Choroid plexus epithelial cell (primary cell): ENCODE measurements at places on chromosomes 2 and 18.

DNA sequence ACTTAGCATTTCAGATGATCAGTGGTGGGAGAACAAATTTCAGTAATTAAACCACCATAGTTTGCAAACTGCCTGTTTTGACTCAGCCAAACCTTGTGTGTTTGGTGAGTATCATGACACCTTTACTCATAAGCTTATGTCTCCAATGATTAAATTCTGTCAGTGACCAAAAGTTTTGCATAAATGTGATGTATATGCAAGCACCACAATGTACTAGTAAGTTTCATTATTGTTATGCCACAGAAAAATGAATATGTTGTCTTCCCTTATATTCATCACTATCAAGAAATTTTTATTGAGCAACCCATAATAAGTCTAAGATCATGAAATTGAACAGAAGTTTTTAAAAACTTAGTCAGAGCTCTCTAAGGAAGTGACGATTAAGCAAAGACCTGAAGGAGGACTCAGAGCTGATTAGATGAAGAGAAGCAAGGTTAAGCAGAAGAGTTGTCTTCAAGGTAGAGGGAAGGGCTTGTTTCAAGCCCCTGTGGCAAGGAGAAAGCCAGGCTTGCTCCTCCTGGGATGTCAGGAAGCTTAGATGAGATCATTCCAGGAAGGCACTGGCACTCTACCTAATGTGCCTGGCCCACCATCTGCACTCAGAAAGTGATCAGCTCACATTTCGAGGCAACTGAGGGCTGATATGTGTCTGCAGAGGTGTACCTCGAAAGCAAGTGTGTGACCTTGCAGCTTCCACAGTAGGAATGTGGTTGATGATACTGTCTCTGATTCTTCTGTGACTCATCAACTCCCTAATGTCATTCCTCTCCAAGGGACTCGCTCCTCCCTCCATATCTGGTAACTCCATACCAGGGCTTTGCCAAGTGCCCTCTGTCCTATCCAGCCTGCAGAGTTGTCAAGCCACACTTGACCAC lies 54.7 kb downstream of the KCTD18 start:
- peak; percentile 45 for DNase-seq

DNA sequence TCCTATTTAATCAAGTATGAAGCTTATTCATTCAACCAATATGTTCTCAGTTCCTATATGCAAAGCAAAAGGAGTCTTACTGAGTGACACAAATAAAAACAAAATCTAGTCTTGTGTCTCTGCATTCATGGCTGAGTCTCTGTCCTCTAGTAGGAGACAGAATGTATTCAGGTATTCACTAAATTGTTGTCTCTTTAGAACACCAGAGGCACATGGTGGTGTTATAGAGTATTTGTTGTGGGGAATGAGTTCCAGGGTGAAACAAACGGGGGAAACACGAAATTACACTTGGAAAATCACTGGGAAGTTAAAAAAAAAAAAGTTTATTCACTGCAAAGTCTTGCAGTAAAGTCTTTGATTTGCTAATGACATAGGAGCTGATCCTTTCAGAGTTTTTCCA lies 131.7 kb upstream of the FSHR start:
- DNase-seq = no peak

DNA sequence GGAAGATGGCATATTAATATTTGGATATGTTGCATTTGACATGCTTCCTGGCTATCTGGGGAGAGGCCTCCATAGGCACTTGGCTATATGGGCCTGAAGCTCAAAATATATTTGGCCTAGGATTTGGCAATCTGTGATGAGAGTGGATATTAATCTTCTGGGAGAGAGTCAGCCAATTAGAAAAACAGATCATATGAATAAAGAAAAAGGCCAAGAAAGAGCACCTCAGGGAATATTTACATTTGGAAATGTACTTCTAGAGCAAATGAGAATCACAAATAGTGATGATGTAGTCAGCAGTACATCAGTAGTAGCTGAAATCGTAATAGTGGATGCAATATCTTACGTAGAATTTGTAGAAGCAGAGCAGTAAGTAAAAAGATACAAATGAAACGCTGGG lies 277.0 kb downstream of the CTNNA2 start:
- DNase-seq = no peak

DNA sequence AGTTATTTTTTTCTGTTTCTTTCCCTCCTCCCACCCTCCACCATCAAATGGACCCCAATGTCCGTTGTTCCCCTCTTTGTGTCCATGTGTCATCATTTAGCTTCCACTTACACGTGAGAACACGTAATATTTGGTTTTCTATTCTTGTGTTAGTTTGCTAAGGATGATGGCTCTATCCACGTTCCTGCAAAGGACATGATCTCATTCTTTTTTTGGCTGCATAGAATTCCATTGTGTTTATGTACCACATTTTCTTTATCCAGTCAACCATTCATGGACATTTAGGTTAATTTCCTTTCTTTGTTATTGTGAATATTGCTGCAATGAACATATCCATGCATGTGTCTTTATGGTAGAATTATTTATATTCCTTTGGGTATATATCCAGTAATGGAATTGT lies 91.3 kb upstream of the TNP1 start:
- DNase-seq = no peak

- DNase-seq = peak; percentile 78
Measured at GRCh38 chr2:214481204-214481603, 70.3 kb downstream of the VWC2L start.

DNA sequence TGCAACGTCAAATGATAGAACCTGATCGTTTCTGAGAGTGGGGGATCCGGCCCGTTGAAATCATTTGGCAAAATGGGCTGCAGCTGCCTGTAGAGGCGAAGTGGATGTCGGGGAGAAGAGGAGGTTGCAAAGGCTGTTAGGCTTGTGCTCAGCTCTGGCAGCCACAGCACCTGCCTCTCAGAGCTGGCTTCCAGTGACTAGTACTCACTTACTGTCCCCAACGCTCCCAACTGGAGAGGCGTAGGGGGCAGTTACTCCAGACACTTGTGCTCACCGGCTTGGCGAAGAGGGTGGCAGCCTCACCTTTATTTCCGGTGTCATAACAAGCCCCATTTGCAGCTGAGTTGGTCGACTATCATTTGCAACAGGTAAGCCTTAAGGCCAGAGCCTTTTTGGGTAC lies 37.9 kb downstream of the NCK2 start:
- DNase-seq = no peak

- DNase-seq = no peak
Measured at GRCh38 chr2:190466819-190467446, 58.8 kb downstream of the MFSD6 start.

- DNase-seq = no peak
Measured at GRCh38 chr18:30439174-30439573, 603.4 kb downstream of the DSC3 start.

GRCh38 chr18:42792731-42793130 lies 322.8 kb downstream of the RIT2 start:
- peak; percentile 11 for DNase-seq

- no peak for DNase-seq
Measured at GRCh38 chr2:73986085-73986681, 1.5 kb downstream of the TET3 start.

DNA sequence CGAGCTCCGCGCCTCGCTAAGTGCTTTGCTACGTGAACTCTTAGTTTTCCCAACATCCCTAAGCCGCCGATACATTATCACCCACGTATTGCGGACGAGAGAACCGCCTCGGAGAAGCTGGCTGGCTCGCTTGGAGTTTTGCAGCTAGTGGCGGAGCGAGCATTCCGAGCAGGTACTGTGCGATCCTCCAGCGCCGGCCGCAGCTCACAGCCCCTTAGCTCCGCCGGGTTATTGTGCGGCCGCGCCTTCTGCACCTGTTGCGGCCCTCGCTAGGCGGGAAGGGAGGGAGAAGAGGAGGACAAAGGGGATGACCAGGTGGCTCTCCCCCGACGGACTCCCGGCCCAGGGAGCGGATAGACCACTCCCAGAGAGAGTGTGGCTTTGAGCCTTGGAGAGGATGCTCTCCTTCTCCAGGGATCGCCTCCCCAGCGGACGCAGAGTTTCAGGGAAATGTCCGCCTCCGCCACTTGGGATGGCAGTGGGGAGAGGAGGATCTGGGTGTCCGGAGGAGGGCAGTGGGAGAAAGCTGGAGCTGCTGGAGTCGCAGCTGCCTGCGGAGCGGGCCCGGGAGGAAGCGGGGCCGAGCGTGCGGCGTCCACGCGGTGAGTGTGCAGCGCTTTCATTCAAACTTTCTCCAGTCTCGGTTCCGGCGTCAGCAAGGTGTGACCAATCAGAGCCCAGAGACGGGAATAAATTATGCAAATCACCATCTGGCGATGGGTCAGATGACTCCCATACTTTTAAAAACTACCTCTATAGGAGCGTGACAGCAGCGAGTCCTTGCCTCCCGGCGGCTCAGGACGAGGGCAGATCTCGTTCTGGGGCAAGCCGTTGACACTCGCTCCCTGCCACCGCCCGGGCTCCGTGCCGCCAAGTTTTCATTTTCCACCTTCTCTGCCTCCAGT lies at the start of gene LIPG:
LIPG (plus strand) TSS at position 769 of the 905 bp plus-strand sequence. CDS start 252 bp downstream, outside the sequence.
- DNase-seq = peak; percentile 76

GRCh38 chr2:70471129-70471528 lies 82.5 kb downstream of the TGFA start:
- DNase-seq = no peak

DNA sequence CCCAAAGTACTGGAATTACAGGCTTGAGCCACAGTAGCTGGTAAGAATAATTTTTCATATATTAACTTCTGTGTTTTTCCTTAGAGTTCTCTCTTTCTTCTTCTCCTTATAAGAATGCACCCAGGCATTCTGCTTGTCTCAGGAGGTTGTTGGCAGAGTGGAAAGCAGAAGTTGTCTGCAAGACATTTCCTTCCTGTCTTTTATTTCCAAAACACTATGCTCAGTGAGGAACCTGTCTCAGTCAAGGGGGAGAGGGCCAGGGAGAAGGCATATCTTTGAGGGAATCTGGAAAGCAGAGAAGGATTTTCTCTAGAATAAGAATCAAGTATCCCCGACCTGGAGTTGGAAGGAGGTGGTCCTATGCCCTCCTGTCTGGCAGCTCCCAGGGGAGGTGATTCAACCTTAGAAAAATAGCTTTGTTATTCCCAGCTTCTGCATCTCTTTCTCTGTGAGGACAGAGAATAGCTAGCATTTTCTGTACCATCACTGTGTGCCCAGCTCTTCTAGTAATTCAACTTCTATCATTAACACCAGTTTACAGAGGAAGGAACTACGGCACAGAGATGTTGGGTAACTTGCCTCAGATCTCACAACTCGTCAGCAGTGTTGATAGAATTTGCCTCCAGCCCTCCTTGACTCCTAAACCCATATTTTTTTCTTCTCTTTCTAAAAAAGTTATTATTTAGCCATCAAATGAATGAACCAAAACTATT lies 3.8 kb upstream of the LPIN2 start:
- peak; percentile 21 for DNase-seq

DNA sequence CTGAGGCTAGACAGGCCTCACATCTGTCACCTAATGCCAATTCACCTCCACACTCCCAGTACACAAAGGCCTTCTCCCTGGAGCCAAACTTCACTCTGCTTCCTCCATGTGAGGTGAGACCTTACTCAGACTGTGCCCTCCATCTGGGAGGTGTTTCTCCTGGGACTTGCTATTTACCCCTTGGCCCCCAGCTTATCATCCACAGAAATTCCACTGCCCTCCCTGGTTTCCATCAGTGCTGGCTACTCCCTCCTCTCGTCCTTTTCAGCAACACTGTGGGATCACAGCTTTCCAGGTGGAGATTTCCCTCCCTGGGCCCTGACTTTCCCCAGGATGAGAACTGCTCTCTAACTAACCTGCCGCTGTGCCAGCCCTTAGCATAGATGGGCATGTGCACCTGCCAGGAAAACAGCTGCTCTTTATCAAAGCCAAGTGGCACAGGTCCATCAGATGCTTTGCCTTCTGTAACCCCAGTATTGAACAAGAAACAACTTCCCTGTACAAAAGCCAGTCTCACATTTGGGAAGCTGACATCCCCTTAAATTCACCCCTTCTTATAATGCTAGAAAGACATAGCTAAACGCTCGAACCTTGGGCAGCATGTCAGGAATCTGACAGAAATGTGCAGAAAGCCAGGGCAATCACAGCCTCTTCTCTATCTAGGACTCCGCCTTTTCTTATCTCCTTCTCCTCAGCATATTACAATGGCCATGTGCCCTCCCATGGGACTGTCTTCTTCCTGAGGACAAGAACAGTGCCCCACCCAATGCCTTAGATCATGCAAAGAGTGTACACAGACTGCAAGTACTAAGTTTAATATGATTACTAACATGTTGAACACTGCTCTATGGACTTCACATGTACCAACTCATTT lies 535.5 kb upstream of the ID2 start:
- DNase-seq = no peak

DNA sequence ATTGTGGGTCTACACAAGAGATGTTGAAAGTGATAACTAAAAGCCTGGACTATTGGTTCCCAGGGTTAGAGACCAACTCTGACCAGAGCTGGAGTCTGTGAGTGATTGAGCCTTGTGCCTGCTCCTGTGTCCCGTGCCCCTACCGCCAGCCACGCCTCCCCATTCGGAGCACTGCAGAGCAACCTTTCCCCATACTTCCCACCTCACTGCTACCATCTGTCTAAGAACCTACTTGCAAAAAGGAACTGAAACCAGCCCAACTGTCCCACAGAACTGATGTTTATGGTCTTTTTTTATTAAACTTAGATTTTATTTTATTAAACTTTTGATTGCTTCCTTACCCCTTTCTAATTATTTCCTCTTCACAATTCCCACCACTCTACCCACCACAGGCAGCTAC lies 300.3 kb upstream of the MGAT5 start:
- DNase-seq = no peak

DNA sequence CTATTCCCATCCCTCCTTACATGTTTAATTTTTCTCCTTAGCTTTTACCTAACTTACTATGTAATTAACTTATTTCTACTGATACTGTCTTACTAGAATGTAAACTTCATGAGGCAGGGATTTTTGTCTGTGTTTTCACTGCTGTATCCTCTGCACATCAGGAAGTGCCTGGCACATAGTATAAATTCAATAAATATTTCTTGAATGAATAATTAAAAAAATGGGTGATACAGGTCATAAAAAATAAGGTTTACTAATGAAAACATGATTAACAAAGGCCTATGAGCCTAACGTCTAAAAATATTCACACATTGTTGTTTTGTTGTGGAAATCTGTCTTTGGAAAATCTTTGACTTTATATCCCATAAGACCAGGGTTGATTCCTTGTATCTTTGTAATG lies 4.5 kb downstream of the RBKS start:
- peak; percentile 24 for DNase-seq

DNA sequence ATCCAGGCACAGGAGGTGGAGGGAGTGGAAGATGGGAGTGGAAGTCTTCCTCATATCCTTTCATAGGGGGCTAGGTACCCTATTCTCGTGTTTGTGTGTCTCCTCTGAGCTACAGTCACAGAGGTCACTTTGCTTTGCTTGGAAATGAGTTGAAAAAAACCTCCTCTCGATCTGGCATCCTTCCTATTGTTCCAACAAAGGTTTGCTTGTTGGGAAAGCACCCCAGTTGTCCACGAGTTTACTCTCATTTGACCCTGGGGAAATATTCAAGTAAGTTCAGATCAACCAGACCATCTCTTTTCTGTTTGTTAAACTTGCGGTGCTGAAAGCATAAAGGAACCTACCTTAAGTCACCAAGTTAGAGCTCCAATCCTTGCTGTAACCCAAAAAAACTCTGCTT lies 59.3 kb downstream of the ARHGEF33 start:
- no peak for DNase-seq

DNA sequence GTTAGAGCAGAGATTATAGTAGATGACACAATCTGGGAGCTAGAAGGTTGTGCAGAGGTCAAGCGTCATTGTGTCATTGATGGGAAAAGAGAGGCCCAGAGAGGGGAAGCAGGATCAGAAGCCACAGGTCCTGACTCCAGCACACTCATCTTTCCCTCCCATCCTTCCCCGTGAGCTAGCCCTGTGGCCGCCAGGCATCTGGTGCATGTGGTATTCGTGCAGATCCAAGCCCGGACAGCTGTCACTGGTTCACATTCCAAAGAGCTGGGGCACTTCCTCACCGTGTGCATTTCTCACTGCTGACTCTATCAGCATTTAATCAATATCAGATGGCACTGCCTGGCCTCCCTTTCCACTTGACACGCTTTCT lies 94.1 kb upstream of the THOC1 start:
- DNase-seq = peak; percentile 49
